ENCODE measurements at places on chromosomes 6 and 20.

DNA sequence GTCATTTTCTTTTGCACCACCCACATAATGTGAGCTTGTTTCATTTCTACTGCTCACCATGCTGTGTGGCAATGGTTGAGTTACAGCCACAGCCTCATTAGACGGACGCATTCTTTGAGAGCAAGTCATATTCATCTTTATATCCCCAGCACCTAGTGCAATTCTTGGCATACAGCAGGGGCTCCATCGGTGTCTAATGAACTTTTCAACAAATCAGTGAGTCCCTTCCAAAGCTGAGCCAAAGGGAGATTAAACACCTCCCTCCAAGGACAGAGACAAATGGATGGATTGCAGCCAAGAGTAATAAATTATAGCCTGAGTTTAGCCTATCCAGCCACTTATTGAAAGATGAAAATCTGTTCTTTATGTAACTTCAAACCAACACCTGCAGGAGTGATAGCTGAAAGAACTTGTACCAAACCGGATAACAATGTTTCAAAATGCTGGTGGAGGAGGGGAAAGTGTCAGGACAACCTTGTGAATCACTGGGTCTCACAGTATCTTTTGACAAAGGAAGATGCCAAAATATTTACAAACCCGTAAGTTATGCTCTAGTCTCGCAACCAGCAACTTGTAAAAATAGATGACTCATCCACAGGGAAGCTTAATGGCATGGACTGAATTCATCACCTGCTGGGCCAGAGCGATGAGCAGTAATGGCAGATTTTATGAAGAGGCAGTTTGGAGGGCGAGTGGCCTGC is 139.0 kb downstream of the PXDC1 start:
- DNase-seq: peak; percentile 55
- H3K27ac ChIP-seq: no peak overlapping the region
- no peaks in the 10 kb centered on the region for H3K36me3 ChIP-seq
- no peak overlapping the region for H3K4me3 ChIP-seq

DNA sequence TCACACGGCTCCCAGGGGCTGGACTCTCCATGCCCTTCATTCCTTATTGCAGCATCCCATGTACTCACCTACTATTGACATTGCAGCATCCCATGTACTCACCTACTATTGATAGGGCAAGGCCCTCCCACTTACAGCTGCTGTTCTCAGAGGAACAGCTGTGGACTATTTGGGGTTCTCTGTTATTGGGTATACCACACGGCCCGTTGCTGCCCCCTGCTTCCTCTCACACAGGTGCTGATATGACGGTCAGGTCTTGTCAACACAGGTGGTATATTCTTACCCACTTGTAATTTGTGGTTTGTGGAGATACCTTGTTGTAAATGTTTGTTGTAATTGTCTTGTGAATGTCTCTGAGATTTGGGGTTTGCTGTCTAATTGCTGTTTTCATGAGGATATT is 18.8 kb downstream of the ALDH5A1 start:
- no peak overlapping the region for H3K4me3 ChIP-seq
- H3K4me1 ChIP-seq: no peaks in the 10 kb centered on the region
- no peak overlapping the region for H3K27ac ChIP-seq
- no peaks in the 10 kb centered on the region for H3K27me3 ChIP-seq
- no peaks in the 10 kb centered on the region for H3K36me3 ChIP-seq

- no peaks in the 10 kb centered on the region for H3K4me1 ChIP-seq
- H3K27ac ChIP-seq: peak overlapping the region; percentile 15
- no peaks in the 10 kb centered on the region for H3K27me3 ChIP-seq
- no peaks in the 10 kb centered on the region for H3K36me3 ChIP-seq
- no peak overlapping the region for H3K4me3 ChIP-seq
- DNase-seq: peak; percentile 50
These were observed 442.4 kb downstream of the CD83 start for GRCh38 chr6:14559746-14560536.

DNA sequence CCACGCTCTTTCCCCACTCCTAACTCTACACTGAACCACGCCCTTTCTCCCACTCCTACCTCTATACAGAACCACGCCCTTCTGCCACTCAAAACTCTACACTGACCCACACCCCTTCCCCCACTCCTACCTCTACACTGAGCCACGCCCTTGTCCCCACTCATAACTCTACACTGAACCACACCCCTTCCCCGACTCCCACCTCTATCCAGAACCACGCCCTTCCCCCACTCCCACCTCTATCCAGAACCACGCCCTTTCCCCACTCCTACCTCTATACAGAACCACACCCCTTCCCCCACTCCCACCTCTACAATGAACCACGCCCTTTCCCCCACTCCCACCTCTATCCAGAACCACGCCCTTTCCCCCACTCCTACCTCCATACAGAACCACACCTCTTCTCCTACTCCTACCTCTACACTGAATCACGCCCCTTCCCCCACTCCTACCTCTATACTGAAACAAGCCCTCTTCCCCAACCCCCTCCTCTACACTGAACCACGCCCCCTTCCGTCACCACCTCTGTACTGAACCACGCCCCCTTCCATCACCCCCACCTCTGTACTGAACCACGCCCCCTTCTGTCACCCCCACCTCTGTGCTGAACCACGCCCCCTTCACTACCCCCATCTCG is 10.1 kb downstream of the PXMP4 start:
- no peak overlapping the region for H3K4me3 ChIP-seq
- no peak for DNase-seq
- no peak overlapping the region for H3K27ac ChIP-seq
- H3K36me3 ChIP-seq: no peaks in the 10 kb centered on the region

Measured in hepatocyte (in vitro differentiated cells).